Activated B cell treated with CpG ODN at 0.5 μM for 24 hours (primary cell): ENCODE measurements at places on chromosomes 5 and 9.

- no peak for DNase-seq
These were observed 64.1 kb downstream of the PDE4D start for GRCh38 chr5:59829386-59829785.

DNA sequence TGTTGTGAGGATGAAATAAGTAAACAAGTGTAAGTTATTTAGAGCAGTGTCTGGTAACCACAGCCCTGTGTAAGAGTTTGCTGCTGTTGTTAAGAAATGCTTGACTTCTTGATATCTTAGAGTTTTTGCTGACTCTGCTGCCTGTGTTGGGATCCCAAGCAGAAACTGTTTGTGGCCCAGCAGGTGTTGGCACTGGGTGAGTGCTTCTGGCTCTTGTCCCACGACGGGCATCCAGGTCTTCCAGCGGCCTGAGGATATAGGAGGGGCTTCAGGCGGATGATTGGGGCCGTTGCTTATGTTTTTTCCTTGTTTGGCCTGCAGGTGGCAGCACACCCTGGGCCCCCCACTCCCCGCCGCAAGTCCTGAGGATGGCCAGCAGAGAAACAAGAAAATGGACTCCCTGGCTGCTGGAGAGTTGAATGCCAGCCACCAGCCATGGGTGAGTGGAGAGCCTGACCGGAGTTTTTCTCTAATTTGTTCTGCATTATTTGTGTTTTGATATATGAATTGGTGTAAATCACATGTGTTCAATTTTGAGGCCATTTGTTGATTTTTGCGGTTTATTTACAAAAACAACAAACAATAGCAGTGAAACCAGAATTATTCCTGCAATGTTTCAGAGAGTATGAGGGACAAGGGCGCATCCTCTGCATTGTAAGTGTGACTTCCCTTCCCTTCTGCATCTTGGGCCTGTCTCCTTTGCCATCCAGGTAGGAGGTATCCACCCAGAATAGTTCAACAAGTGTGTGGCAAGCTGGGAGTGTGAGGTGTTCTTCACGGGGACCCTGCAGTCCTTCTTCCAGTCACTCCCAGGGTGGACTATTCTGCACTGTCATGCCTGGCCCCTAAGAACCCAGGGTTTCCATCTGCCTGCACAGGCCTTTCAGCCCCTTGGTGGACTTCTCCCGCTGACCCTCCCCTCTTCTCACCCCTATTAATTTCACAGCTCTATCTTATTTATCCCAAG is 50.3 kb downstream of the SLC22A5 start:
- peak; percentile 62 for DNase-seq

DNA sequence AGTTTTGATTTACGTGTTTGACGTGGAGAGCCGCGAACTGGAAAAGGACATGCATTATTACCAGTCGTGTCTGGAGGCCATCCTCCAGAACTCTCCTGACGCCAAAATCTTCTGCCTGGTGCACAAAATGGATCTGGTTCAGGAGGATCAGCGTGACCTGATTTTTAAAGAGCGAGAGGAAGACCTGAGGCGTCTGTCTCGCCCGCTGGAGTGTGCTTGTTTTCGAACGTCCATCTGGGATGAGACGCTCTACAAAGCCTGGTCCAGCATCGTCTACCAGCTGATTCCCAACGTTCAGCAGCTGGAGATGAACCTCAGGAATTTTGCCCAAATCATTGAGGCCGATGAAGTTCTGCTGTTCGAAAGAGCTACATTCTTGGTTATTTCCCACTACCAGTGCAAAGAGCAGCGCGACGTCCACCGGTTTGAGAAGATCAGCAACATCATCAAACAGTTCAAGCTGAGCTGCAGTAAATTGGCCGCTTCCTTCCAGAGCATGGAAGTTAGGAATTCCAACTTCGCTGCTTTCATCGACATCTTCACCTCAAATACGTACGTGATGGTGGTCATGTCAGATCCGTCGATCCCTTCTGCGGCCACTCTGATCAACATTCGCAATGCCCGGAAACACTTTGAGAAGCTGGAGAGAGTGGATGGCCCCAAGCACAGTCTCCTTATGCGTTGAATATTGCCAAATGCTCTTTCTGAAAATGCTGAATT is 850 bp downstream of the RRAGA start:
- DNase-seq = no peak

DNA sequence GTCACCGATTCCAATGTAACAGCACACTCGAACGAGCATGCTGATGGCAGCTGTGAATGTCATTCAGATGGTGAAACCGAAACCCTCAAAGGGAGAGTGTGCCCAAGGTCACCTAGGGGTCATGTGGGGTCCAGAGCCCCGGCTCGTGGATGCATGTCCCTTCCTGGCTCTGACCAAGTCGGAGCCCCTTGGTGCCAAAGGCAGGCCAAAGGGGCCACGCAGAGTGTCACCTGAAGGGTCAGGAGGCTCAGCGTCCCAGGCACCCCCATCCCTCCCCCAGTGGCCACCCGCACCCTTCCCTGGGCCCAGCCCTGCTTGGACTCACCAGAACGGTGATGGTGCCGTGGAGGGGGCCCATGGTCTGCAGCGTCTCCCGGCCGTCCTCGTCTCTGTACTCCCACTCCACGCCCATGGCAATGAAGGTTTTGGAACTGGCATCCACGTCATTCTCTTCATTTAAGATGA is 69.5 kb downstream of the ZNF354C start:
- no peak for DNase-seq

DNA sequence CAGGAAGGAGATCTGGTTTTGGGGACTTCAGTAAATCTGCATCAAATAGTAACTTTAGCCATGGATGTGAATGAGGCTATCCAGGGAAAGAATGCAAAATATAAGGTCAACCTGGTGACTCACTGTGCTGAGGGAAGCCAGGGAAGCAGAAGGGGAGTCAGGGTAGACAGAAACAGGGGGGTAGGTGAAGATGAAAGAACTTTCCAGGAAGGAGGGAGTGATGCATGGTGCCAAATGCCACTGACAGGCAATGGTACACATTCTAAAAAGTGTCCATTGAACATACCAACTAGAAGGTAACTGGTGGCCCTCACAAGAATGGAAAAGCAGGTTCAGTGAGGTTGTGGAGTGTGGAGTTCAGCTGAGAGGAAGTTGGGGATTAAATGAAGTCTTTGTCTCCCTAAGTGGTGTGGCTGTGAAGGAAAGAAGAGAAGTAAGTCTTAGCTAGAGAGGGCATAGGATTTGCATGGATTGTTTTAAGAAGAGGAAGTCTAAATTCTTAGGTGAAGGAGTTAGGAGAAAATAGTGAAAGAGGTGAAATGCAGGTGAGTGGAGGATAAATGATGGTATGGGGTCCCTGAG is 35.5 kb downstream of the PALM2AKAP2 start:
- DNase-seq = no peak

DNA sequence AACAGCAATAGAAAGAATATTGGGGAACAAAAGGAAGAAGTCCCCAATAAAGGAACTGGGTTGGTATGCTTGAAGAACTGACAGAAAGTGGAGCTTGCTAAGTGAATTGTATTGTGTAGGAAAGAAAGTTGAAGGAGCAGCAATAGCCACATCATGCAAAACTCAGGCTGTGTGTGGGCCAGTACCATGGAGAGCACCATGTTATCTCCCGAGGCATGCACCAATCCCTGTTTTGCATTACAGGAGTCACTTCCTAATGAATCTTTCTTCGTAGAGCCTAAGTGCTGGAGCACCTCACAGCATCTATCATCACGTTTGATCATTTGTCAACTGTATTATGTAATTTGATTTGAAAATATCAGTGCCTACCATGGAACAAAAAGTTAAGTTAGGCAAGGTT is 137.7 kb upstream of the NMUR2 start:
- DNase-seq = no peak

GRCh38 chr9:133996531-133997520 is 4.7 kb upstream of the VAV2 start:
- DNase-seq = no peak

DNA sequence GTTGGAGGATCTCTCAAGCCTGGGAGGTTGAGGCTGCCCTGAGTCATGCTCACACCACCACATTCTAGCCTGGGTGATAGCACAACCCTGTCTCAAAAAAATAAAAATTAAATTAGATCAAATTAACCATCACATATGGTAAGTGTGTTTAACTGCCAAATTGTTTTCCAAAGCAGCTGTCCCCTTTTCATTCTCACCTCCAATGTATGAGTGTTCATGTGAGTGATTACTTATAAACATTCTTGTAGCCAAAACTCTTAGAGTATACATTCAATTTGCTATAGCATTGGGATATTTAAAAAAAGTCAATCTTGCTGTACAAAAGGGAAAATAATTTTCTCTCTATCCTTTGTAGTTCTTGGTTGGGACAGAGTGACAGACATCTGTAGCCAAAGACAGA is 53.4 kb upstream of the SNAPC3 start:
- DNase-seq = no peak

- DNase-seq = no peak
These were observed 84.1 kb upstream of the IRX1 start for GRCh38 chr5:3511519-3511918.

GRCh38 chr9:108525186-108525585 is 330.6 kb downstream of the ACTL7B start:
- no peak for DNase-seq
